ENCODE measurements at places on chromosomes 16 and 17. TPM values are rescaled to one million over a fixed set of nuclear protein-coding genes. Genes with fewer than 3 reads are reported as not detected.
A peak's percentile ranks its signal among the peaks of the same experiment; 100 is the strongest.

DNA sequence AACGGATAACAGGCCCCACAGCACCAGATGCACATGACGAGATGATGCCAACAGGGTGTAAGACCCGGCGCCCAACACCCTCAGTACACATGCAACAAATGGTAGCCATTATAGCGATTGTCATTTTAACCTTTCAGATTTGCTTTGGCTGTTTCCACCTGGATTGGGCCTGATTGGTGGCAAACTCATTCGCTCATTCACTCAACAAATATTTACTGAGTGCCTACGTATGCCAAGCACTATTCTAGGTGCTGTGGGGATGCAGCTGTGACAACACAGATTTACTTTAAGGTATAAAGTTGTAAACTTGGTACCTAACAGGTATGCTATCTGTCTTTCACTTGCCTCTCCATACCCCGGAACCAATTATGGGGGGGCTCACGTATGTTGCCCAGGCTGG is 66.8 kb downstream of the SRCIN1 start:
- no peak overlapping the region for H3K27ac ChIP-seq
- peaks cover 29% of the 10 kb centered on the region for H3K27me3 ChIP-seq
- H3K4me3 ChIP-seq = no peak overlapping the region
- no peaks in the 10 kb centered on the region for H3K4me1 ChIP-seq
- no peak for DNase-seq

GRCh38 chr16:81694494-81695280 is 84.4 kb upstream of the PLCG2 start:
- H3K27me3 ChIP-seq = no peaks in the 10 kb centered on the region
- H3K4me1 ChIP-seq = no peaks in the 10 kb centered on the region
- no peak for DNase-seq
- no peak overlapping the region for H3K27ac ChIP-seq
- no peak overlapping the region for H3K4me3 ChIP-seq

- peaks cover 11% of the 10 kb centered on the region for H3K27me3 ChIP-seq
- no peak for DNase-seq
- H3K4me1 ChIP-seq = peaks cover 1% of the 10 kb centered on the region
- H3K36me3 ChIP-seq = no peaks in the 10 kb centered on the region
- H3K27ac ChIP-seq = no peak overlapping the region
These were observed 31.8 kb downstream of the SCNN1B start for GRCh38 chr16:23333831-23334456.

The SRSF1 gene
- 441 TPM for total RNA-seq

- no peak for DNase-seq
- no peaks in the 10 kb centered on the region for H3K27me3 ChIP-seq
These were observed 78.2 kb downstream of the AMFR start for GRCh38 chr16:56347166-56347565.

- peaks cover 50% of the 10 kb centered on the region for H3K27me3 ChIP-seq
- DNase-seq = no peak
- no peak overlapping the region for H3K27ac ChIP-seq
- no peak overlapping the region for H3K4me3 ChIP-seq
These were observed 87.1 kb downstream of the AIPL1 start for GRCh38 chr17:6347776-6348175.

DNA sequence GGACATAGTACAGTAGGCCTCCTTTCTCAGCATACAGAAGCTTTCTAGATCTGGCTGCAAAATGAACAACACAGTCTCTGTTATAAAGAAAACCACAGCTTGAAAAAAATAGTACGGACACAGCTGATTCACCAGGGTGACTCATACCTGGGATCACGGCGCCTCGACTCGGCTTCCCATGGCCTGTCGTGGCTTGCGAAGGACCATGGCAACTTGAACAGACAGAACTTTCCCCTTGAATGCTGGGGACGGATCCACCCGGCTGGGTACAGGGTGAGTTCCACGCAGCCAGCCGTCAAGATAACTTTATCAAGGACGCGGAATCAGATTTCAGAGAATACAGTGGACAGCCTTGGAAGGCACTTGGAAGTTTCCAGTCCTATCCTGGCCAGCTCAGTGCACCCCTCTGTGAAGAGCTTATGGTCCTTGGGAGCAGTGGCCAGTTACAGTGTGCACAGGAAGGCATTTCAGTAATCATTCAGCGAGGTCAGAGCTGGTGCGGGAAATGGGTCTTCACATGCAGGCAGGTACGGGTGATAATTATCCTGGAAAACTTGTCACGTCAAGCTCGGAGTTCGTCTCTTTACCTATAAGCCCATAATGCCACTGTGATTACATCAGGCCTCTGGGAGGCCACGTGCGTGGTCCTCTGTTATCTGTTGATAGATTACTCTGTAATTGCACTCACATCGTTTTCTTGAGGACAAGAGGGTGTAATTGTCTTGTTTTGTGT is 57.9 kb upstream of the MAF start:
- no peak for DNase-seq
- H3K4me3 ChIP-seq = no peak overlapping the region
- H3K27ac ChIP-seq = no peak overlapping the region
- H3K4me1 ChIP-seq = no peaks in the 10 kb centered on the region

DNA sequence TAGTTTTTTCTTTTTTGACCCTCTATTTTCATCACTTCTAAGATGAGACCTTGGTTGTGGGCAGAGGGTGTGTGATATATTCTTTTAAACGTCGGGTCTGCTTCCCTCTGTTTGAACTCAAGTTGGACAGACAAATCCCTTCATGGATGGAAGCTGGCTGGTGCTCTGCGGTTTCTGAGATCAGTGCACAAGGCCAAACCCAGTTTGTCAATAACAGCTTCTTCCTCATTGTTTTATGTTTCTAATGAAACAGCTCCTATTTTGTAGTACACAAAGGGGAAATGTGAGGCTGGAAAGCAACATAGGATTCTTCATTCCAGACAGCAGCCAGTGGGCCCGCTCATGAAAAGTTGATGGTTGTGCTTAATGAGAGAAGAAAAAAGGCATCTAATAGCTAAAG is 159.6 kb downstream of the PRKCA start:
- H3K27me3 ChIP-seq = no peaks in the 10 kb centered on the region
- DNase-seq = no peak
- H3K4me3 ChIP-seq = no peak overlapping the region
- H3K27ac ChIP-seq = no peak overlapping the region
- H3K4me1 ChIP-seq = peaks cover 35% of the 10 kb centered on the region

DNA sequence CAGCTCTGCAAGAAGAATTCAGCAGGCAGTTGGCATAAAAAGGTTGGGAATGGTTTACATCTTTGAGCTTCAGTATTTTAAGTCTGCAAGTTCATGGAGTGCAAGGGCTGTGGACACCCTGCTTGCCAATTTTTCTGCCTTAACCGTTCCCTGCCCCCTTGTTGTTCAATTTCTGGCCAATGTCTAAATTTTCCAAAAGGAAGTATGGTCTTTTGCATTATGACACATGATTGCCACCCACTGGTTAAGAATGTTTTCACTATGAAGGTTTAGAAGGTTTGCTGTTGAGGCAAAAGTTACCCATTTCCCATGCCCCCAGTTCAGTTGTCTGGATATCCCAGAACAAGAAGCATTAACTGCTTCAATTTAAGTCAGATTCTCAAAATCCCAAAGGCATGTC is 441.9 kb downstream of the CDH13 start:
- no peak overlapping the region for H3K4me3 ChIP-seq
- no peaks in the 10 kb centered on the region for H3K36me3 ChIP-seq
- H3K4me1 ChIP-seq = no peaks in the 10 kb centered on the region
- H3K27ac ChIP-seq = no peak overlapping the region
- DNase-seq = no peak

- DNase-seq = no peak
- H3K4me3 ChIP-seq = no peak overlapping the region
- peaks cover 69% of the 10 kb centered on the region for H3K36me3 ChIP-seq
These were observed 21.1 kb downstream of the IST1 start for GRCh38 chr16:71916397-71916920.

GRCh38 chr17:45628019-45628418 is 137.5 kb upstream of the PLEKHM1 start:
- H3K27me3 ChIP-seq = no peaks in the 10 kb centered on the region
- H3K27ac ChIP-seq = no peak overlapping the region
- no peak for DNase-seq
- H3K4me1 ChIP-seq = peaks cover 2% of the 10 kb centered on the region
- no peak overlapping the region for H3K4me3 ChIP-seq

DNA sequence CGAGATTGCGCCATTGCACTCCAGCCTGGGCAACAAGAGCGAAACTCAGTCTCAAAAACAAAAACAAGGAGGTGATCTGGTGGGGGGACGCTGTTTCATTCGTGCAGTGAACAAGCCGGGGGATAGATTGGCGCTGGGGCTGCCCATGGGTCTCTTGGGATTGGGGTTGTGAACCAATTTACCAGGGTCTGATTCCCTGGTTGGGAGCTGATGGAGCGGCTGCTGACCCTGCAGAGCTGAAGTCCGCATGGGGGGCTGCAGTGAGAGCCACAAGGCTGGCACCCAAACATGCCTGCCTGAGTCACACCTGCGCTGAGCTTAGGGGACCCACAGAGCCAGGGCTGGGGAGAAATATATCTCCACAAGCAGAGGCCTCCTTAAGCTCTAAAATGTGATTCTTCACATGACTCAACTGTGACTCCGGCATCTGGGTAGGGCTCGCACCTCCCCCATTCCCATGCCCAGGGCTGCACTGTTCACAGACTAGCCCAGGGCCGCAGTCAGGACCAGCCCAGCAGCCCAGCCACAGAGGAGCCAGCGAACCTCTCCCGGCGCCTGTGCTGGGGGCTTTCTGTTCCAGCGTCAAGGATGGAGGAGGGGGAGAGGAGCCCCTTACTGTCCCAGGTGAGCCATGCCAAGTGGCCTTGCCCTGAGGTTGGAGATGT is 5.0 kb downstream of the TSPAN10 start:
- H3K27ac ChIP-seq = no peak overlapping the region
- DNase-seq = no peak
- H3K27me3 ChIP-seq = no peaks in the 10 kb centered on the region
- H3K36me3 ChIP-seq = no peaks in the 10 kb centered on the region

The BIRC5 gene
- 102 TPM for total RNA-seq

DNA sequence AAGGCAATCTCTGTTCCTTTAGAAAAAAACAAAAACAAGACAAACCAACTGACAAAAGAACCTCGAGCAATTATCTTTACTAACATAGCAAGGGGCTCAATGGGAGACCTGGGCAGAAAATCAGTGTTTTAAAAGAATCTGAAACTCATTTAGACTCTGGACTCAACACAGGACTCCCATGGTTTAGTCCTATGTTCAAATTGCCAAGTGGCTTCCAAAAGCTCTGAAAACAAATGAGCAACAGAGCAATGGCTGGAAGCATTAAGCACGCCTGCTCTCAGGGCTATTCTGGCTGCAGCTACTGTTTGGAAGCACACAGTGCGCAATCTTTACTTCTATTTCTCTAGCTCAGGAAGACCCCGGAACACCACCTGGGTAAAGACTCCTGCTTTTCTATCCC is 162.0 kb downstream of the AATF start:
- H3K27ac ChIP-seq = no peak overlapping the region
- DNase-seq = no peak

DNA sequence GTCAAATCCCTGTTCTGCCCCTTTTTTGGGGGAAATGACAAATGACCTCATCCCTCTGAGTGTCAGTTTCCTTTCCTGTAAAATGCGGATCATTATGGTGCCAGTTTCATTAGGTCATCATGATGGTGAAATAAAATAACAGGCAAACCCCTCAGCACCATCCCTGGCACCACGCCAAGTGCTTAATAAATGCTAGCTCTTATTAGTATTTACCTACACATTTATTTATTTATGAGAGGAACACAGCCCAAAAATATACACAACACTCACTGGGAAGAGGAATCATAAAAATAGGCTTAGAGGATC is 28.6 kb upstream of the GPRC5B start:
- H3K36me3 ChIP-seq = no peaks in the 10 kb centered on the region
- no peaks in the 10 kb centered on the region for H3K4me1 ChIP-seq
- no peak overlapping the region for H3K4me3 ChIP-seq
- peaks cover 11% of the 10 kb centered on the region for H3K27me3 ChIP-seq
- DNase-seq = no peak

DNA sequence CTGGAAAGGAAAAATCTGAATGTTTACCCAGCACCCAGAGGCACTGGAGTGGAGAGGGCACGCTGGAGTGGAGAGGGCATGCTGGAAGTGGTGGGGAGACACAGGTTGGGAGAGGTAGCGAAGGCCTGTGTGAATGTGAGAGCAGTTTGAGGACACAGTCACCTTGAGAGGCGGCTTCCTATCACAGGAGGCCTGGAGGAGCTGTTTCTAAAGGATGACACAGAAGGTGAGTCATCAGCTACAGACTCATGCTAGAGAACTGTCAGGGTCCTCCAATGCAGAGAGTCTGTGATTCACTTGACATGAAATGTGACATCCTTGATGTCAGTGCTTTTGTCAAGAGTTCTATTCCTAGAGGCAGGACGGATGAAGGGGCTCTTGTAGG is 13.8 kb downstream of the CTRL start:
- DNase-seq = peak; percentile 51
- peaks cover 26% of the 10 kb centered on the region for H3K4me1 ChIP-seq
- peak overlapping the region; percentile 85 for H3K27ac ChIP-seq

The SLC13A5 gene
- total RNA-seq = not detected

DNA sequence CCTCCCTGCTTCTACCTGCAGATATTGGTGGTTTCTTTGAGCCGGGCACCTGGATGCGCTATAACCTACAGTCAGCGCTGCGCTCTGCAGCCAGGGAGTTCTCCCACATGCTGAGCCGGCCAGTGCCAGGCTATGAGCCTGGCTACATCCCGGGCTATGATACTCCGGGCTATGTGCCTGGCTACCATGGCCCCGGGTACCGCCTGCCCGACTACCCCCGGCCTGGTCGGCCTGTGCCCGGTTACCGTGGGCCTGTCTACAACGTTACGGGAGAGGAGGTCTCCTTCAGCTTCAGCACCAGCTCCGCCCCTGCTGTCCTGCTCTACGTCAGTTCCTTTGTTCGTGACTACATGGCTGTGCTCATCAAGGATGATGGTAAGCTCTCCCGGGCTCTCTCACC is 13.2 kb downstream of the CNTNAP1 start:
- H3K36me3 ChIP-seq = peaks cover 4% of the 10 kb centered on the region
- H3K27me3 ChIP-seq = no peaks in the 10 kb centered on the region
- H3K4me3 ChIP-seq = no peak overlapping the region
- DNase-seq = no peak

The USP43 gene
- total RNA-seq = 0.39 TPM

GRCh38 chr16:54932737-54933254 is 2.1 kb downstream of the IRX5 start:
- H3K4me3 ChIP-seq = peak overlapping the region; percentile 59
- H3K4me1 ChIP-seq = peaks cover 28% of the 10 kb centered on the region
- peaks cover 88% of the 10 kb centered on the region for H3K27me3 ChIP-seq
- H3K36me3 ChIP-seq = peaks cover 8% of the 10 kb centered on the region

The DNAI2 gene
- total RNA-seq = not detected

The NEUROD2 gene
- total RNA-seq = not detected

- no peaks in the 10 kb centered on the region for H3K4me1 ChIP-seq
- no peak for DNase-seq
- H3K27ac ChIP-seq = no peak overlapping the region
- no peaks in the 10 kb centered on the region for H3K36me3 ChIP-seq
- H3K4me3 ChIP-seq = no peak overlapping the region
These were observed 2.1 kb downstream of the ZNF750 start for GRCh38 chr17:82837586-82838320.

The CDK5R1 gene
- 9.9 TPM for total RNA-seq

Measured in activated naive CD8-positive, alpha-beta T cell treated with anti-CD3 and anti-CD28 coated beads for 36 hours (primary cell).